ENCODE measurements at places on chromosomes 5 and 9.

GRCh38 chr9:74953235-74953751, 581 bp upstream of the C9orf40 start:
- DNase-seq: no peak

DNA sequence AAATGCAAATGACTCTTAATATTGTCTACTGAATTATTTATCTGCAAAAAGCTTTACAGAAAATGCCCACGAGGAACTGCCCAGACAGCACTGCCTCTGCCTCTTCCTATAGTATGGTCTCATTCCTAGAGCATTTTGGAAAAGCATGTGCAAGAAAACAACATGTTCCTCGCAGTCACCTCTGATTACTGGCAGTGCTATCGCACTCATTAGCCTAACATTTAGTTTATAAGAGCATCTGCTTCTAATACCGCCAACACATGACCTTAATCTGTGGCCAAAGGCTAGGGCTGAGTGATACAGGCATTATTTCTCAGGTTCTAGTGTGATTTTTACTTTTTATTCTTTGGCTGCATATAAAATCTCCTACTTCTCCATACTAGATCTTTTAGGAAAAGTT, 259.2 kb downstream of the FBXL17 start:
- DNase-seq: no peak

DNA sequence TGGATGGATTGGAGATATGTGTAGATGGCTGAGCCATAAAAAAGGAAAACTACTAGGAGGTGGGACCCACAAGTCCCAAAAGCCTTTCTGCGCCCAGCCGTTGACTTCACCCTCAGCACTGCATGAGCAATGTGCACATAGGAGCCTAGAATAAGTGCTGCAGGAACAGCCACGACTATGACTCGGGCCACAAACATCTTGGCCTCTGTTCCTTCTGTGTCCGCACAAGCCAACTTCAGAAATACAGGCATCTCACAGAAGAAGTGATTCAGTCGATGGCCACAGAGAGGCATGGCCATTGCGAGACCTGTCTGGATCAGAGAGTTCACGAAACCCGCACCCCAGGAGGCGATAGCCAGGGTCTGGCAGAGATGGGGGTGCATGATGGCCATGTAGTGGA, 587 bp downstream of the OR2Y1 start:
- DNase-seq: no peak

GRCh38 chr5:64312491-64312890, 146.8 kb downstream of the RNF180 start:
- DNase-seq: no peak

- DNase-seq: no peak
Observed at GRCh38 chr9:18996211-18996610, 36.8 kb downstream of the SAXO1 start.

DNA sequence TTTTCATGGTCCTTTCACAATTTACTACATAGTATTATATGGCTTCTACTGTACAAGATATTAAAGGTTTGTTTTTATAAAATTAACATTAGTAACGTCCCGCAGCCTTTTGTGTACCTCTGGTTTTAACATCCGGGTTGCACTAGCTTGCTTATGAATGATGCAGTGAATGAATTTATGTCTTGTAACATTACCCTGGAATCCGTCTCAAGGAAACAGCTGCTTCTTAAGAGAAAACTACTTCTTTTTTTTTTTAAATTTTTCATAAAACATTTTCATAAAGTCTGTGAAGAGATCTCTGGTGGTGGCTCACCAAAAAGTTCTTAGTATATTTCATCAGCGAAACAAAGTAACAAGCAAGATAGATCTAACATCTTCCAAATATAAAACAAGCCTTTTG, 23.6 kb downstream of the MARCHF3 start:
- DNase-seq: no peak

GRCh38 chr9:91155746-91156376, 205.9 kb downstream of the AUH start:
- DNase-seq: no peak

DNA sequence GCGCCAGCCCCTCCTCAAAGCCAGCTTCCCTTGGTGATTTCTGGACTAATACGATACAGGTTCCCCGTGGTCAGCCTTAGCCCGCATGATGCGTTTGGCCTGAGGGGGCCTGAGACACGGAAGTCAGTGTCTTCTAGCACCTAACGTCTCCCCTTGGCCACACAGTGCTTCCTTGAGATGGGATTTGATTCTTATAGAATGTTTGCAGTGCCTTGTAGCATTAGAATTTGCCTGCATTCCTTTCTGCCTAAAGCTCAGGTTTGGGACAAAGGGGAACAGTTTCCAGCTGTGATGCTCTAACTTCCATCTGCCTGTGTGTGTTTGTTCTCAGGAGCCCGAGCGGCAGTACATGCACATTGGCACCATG, 34.4 kb downstream of the CFAP90 start:
- no peak for DNase-seq

DNA sequence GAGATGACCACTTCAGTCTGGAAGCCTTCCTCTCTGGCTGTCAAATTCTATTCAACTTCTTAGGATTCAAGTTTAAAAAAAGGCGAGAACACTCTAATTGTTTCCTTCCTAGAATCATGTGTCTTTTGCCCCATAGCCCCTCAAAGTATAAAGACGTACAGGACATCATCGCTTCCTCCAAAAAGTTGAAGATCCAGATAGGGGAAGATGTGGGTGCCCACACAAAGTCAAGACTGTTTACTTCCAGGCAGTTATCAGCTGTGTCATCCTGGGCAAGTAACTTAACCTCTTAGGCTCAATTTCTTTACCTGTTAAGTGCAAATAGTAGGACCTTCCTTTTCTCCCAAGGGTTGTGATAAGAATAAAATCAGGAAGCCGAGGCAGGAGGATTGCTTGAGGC, 40.1 kb downstream of the PPARGC1B start:
- DNase-seq: no peak

DNA sequence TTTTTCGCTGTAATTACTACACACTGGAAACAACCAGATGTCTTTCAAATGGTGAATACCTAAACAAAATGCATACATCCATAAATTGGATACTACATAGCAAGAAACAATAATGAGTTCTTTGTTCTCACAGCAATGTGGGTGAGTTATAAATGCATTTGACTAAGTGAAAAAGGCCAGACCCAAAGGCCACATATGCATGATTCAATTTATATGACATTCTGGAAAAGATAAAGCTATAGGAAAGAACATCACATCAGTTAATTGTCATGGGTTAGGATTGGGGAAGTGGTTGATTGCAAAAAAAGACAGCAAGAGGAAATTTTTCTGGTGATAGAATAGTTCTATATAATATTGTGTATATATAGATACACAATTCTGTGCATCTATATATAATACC, 198.9 kb downstream of the CYLC2 start:
- no peak for DNase-seq

DNA sequence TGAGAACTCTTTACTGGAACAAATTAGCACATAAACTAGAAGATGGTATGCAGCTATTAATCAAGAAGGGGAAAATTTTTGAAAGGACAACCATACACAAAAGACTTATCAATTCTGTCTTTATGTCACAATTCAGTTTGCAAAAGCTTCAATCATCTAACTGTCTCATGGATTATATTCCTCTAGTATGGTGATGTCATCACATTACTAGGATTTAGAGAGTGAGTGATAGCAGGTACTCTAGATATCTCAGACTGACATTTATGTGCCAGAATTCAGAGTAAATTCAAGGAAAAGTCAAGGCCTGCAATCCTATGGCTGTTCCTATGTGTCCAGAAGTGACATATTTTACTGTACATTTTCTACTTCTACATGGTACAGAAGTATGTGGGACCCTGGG, 318.9 kb upstream of the GRAMD2B start:
- no peak for DNase-seq

DNA sequence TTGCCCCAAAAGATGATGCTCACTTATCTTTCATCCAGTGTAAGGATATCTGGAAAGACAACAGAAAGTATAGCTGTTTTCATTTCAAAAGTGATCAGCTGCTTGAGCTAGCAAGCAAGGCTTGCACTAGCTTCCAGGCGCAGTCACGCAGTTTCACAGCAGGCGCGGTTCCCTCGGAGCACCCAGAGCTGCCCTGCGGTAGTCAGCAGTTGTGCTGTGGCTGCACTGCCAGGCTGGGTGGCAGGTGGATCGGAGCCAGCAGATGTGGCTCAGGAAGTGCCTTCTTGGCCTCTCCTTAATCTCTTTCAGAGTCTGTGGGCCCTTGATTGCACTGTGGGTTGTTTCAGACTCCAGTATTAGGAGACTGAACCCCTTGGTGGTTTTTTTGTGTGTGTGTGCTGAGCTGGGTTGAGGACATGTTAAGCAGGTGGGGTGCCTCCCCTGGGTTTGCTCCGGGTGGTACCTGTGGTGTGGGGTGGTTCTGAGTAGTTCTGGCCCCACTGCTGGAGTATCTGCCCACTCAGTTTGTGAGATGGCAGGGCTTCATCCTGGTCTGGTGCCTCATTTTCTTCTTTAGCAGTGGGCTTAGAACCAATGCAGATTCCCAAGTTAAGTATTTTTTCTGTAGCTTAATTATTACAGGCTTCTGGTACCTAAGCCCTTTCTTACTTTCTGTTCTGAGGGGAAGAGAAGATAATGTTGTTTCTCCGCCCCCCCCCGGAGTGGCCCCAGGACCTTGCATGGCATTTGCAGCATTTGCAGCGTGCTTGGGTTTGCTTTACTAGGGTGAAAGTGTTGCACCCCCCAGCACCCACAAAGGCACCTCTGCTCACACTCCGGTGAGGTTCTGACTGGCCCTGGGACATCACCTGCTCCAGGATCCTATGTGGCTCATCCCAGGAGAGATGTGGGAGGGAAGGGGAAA, 16.4 kb downstream of the TENT4A start:
- no peak for DNase-seq

DNA sequence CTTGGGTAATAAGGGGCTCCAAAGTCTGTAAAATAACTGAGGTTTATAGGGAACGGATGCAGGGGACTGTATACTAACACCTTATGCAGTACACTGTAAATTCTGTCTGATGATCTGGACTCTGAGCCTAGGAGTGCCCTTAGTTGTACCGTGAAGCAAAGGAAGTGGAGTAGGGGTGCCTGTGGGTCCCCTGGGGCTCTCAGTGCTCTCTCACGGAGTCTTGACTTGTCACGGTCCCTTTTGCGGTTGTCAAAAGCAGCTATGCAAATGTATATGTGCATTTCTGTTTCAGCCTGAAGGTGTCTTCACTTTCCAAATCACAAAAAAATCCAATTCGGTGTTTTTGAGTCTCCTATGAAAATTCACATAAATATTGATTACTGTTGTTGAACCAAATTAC, 17.8 kb downstream of the DMRT1 start:
- no peak for DNase-seq

- no peak for DNase-seq
Observed at GRCh38 chr9:116777116-116777515, 90.0 kb downstream of the TRIM32 start.

- DNase-seq: no peak
Observed at GRCh38 chr9:98625728-98626127, 83.0 kb downstream of the GABBR2 start.

DNA sequence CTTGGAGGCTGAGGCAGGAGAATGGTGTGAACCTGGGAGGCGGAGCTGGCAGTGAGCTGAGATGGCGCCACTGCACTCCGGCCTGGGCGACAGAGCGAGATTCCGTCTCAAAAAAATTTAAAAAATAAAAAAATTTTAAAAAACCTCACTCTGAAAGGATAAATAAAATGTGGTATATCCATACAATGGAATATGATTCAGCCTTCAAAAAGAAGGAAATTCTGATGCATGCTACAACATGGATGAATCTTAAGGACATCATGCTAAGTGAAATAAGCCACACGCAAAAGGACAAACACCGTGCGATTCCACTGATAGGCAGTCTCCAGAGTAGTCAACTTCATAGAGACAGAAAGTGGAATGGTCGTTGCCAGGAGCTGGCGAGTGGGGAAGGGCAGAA, 8.4 kb downstream of the DBN1 start:
- no peak for DNase-seq

GRCh38 chr5:56838409-56839039, 23.2 kb downstream of the MAP3K1 start:
- DNase-seq: no peak

GRCh38 chr9:99210572-99210971, 11.2 kb downstream of the ALG2 start:
- no peak for DNase-seq

GRCh38 chr9:136799854-136800657, 3.9 kb downstream of the CCDC183 start:
- peak; percentile 96 for DNase-seq

DNA sequence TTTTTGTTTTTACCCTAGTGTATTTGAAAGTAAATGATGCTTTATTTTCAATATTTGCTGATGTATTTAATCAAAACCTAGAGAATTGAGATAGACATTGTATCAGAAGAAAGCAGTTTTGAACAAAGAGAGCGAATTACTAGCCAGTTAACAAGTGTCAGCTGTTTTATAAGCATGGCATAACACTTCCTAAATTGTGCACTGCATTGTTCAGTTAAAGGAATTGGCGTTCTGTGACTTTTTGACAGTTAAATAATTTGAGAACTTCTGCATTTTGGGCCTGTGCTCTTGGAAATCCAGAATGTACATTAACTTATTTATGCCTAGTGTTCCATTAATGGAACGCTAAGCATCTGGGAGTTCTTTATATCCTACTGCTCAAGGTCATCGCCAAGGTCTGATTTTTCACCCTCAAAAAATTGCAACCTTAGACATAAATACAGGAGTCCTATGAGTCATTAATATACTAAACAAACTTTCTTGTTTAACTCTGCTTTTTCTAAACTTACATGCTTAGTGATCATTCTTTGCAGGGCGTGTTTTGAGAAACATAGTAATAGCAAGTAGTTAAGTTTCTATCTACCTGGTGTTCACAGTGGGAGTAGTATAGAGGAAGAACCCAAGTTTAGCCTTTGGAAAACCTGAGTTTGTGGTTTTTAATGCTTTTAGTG, 31.1 kb downstream of the RASA1 start:
- no peak for DNase-seq
